Tibial nerve (tissue), 4 donors: ENCODE measurements at places on chromosomes 16 and 17.

- peak; percentile 46 for DNase-seq
- peaks cover 100% of the 10 kb centered on the region for H3K4me1 ChIP-seq
- H3K4me3 ChIP-seq, result no peak overlapping the region
- no peaks in the 10 kb centered on the region for H3K27me3 ChIP-seq
These were observed 23.1 kb downstream of the CDC42EP4 start for GRCh38 chr17:73288534-73289302.

- no peaks in the 10 kb centered on the region for H3K27me3 ChIP-seq
- peaks cover 98% of the 10 kb centered on the region for H3K36me3 ChIP-seq
- H3K4me1 ChIP-seq, result no peaks in the 10 kb centered on the region
These were observed 10.2 kb upstream of the STRADA start for GRCh38 chr17:63751806-63752205.

DNA sequence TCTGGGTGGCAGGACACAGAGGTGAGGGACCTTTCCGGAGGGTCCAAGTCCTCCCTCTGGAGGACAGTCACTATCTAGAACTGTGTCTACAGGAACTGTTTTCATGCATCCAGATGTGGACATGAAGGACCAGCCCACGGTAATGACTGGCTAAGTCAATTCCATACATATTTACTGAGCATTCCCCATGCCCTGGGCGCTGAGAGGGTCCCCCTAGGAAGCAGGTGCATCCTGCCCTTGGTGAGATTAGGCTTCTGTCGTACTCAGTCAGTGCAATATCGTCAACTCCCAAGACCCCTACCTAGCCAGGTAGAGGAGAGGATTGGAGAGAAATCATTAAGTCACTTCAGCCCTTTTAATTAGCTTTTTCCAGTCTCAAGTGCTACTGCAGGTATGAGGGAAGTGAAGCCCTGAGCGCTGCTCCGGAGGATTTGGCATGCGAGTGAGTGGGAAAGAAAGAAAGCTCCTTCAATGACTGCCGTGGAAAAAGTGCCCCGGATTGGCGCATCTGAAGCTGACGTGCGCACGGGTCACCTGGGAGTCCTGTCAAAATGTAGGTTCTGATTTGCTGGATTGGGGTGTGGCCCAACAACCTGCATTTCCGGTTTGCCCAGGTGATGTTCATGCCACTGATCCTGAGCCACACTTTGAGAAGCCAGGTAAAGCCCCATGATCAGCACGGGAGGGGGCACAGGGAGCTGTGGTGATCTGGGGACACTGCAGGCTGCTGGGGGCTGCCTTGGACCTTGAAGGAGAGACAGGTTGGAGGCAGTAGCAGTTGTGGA is 367.4 kb upstream of the TNRC6C start:
- H3K4me1 ChIP-seq, result no peaks in the 10 kb centered on the region
- no peaks in the 10 kb centered on the region for H3K36me3 ChIP-seq
- DNase-seq, result no peak
- no peak overlapping the region for H3K27ac ChIP-seq
- H3K27me3 ChIP-seq, result no peaks in the 10 kb centered on the region
- H3K4me3 ChIP-seq, result no peak overlapping the region

DNA sequence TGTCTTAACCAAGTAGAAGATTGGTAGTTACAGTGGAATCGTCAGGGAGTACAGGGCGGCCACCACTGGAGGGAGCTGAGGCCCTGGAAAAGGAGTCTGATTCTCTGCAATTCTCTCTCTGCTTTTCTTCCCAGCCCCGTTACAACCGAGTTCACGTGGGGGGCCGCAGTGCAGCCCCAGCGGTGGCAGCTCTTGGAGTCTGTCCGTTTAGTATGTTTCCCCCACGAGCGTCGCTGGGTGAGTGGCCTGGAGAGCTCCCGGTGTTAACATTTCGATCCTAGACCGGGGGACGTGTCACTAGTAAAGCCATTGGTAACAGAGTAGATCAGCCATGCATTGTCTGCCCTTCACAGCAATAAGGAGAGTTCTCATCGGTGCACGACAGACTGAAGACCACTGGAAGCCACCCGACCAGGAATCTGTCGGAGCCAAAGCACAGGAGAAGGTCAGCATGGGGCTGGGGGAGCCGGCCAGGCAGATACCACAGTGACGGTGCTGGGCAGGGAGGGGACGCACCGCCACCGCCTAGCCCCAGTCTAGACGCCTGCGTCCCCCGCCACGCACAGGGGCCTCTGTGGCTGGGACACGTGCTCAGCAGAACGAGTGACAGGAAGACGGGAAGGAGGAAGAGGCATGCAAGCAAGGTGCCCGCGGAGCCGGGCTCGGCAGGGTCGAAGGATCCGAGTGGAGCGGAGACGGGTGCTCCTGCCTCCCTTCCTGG is 15.7 kb downstream of the SLC16A3 start:
- H3K36me3 ChIP-seq, result peaks cover 4% of the 10 kb centered on the region
- no peaks in the 10 kb centered on the region for H3K27me3 ChIP-seq
- no peak for DNase-seq
- H3K27ac ChIP-seq, result no peak overlapping the region

DNA sequence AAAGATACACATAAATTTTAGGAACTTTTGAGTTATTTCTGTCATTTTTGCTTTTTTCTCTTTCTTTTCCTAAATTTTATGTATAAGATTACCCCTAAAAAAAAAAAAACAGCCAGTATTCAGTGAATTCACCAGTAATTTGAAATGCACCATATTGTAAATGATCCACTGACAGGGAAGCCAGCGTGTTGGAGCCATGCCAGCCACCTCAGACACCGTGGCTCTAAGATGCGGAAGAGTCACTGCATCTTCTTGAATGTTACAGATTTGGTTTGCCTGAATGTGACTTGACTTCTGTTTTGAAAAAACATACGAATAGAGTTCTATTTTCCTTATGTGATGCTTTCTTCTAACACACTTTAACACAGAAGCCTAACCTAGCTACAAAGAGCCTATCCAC is 37.4 kb downstream of the CLUAP1 start:
- H3K36me3 ChIP-seq, result no peaks in the 10 kb centered on the region
- DNase-seq, result no peak
- H3K4me3 ChIP-seq, result no peak overlapping the region
- no peaks in the 10 kb centered on the region for H3K27me3 ChIP-seq
- no peaks in the 10 kb centered on the region for H3K4me1 ChIP-seq

GRCh38 chr17:83100220-83100852 is 20.9 kb downstream of the METRNL start:
- H3K27me3 ChIP-seq, result no peaks in the 10 kb centered on the region
- no peak for DNase-seq
- peaks cover 2% of the 10 kb centered on the region for H3K36me3 ChIP-seq
- H3K4me1 ChIP-seq, result no peaks in the 10 kb centered on the region
- H3K4me3 ChIP-seq, result no peak overlapping the region
- peak overlapping the region; percentile 84 for H3K27ac ChIP-seq

DNA sequence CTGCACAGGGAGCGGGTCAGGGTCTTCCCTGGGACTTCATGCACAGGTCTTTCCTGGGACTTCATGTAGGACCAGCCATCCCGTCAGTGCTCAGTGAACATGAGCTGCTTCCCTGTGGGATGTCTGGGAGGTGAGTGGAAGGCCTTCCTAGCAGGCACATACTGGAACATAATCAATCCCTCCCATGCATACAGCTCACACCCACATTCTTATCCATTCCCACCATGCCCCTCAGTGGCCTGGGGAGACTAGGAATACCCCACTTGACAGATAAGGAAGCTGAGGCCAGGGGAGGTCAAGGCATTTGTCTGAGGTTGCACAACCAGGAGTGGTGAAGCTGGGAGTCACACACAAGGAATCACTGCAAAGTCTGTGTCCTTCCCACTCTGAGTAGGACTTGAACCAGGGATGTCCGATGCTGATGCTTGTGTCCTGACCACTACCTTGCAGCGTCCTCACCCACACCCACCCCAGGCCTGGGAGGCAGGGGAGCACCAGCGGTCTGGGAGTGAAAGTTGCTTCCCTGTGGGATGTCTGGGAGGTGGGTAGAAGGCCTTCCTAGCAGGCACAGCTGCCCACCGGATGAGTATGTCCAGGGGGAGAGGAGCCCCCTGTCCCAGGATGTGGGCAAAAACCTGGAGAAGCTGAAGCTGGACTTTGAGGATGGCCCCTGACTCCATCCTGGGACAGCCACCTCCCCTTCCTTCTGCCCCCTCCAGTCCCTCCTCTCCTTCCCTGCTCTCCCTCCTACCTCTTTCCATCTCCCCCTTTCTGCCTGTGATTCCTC is 1.0 kb upstream of the NLRC5 start:
- no peaks in the 10 kb centered on the region for H3K27me3 ChIP-seq
- peak overlapping the region; percentile 93 for H3K27ac ChIP-seq
- H3K4me1 ChIP-seq, result no peaks in the 10 kb centered on the region
- DNase-seq, result no peak
- no peaks in the 10 kb centered on the region for H3K36me3 ChIP-seq

DNA sequence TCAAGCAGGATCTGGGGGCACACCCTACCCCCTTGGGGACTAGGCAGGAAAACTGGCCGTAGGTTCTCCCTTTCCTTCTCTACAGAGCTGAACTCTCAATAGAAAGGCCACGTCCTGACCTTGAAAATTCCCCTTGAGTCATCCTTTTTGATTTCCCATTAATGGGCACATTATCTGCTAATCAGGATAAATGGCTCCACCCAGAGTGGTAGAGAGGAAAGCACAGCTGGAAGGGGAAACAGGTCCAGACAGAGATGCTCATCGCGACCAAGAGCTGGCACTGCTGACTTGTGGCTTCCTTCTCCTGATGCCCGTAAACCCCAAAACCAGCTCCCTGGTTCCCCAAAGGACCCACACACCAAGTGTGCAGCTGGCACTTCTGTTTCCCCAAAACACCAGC is 206.5 kb upstream of the CDH5 start:
- H3K27ac ChIP-seq, result no peak overlapping the region
- no peak overlapping the region for H3K4me3 ChIP-seq
- peaks cover 8% of the 10 kb centered on the region for H3K4me1 ChIP-seq
- no peak for DNase-seq
- no peaks in the 10 kb centered on the region for H3K27me3 ChIP-seq
- no peaks in the 10 kb centered on the region for H3K36me3 ChIP-seq

DNA sequence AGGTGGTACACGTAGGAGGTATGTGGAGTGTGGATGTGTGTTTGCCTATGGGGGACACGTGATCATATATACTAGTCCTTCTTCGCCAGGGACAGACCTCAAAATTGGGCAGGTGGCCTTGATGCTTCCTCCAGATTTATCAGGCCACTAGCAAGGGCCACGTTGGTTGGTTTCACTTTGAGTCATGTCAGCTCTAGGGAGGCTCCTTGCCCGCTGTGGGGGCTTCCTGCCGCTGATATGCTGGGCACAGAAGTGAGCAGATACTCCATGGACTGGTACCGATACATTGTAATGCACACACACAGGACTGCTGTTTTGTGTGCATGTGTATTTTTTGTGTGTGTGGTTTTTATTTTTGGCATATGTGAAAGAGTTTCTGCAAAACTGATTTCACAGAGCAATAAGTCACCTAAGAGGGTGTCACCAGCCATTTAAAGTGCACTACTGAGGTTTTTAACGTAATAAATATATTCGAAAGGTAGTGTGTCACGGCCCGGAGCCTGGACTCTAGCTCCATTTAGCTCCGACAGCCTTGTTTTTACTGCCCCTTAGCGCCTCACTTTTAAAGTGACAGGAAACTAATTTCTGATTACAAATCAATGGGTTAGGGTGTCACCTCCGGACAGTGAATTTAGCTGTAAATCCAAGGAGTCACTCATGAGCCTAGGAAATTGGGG is 605.5 kb upstream of the SALL1 start:
- no peak overlapping the region for H3K27ac ChIP-seq
- no peak overlapping the region for H3K4me3 ChIP-seq
- DNase-seq, result no peak
- no peaks in the 10 kb centered on the region for H3K36me3 ChIP-seq

DNA sequence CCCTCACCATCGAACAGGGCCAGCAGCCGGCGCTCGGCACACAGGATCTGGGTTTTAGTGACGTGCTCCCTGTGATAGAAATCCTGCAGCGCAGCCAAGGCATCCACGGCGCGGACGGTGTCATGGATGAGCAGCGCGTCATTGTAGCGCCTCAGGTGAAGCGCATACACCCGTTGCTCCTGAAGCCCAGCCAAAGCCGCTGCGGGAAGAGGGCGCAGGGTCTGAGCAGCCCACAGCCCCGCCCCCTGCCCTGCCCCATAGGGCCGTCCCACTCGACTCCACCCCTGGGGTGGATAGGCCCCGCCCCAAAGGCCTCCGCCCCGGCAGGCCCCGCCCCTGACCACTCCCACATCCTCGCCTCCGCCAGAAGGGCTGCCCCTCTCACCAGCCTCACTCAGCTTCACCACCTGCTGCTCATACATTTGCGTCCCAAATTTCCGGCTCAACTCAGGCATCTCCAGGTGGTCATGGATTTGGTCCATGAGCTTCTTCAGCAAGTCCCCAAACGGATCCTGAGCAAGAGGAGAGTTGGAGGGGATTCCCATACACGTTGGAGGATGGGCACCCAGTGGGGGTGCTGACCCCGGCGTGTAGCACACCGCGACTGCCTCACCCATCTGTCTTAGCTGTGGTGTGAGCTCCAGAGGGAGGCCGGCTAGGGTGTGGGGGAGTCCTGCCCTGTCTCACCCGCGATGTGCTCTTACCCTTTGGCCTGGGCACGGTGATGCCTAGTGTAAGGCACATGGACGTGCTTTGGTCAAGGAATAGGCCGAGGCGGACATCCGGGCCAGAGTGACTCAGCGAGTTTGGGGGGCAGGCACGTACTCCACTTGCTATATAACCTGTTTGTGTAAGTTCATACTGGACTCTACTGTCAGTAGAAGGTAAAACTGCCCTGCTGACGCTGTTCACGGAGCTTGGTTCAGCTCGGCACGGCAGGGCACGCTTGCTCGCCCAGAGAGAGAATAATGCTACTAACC is 4.6 kb downstream of the DHX58 start:
- H3K27ac ChIP-seq, result no peak overlapping the region
- no peak for DNase-seq
- H3K4me1 ChIP-seq, result peaks cover 15% of the 10 kb centered on the region
- H3K36me3 ChIP-seq, result no peaks in the 10 kb centered on the region
- no peaks in the 10 kb centered on the region for H3K27me3 ChIP-seq
- peak overlapping the region; percentile 30 for H3K4me3 ChIP-seq

DNA sequence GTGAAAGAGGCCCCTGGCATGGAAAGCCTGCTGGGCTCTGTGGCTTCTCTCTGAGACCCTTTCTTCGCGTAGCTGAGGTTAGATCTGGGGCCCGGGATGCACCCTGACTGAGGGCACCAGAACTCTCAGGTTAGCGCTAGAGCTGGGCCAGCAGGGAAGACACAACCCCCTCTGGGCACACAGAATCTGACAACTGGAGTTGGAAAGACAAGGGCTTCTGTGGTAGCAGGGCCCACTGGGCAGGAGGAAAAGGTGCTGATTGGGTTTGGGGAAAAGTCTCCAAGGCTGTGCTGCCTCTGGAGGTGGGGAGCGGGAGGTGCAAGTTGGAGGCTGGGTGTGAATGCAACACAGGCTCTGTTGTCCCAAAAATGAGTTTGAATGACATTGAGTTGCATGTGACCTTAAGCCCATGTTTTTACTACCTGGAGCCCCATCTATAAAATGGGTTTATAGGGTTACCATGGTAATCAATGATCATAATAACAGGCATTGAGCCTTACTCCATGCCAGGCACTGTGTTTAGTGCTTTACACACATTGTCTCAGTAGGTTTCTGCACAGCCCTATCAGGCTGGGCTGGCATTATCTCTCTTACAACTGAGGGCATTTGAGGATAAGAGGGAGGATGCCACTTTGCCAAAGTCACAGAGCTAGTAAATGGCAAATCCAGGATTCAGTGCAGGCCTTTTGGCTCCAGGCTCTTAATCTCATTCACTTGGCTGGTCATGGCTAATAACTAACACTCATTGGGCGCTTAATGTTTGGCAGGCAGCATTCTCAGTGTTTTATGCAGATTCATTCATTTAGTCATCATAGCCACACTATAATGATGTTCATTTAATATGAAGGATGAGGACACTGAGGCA is 9.5 kb upstream of the IGFBP4 start:
- H3K4me3 ChIP-seq, result no peak overlapping the region
- no peaks in the 10 kb centered on the region for H3K4me1 ChIP-seq
- no peak for DNase-seq
- peak overlapping the region; percentile 74 for H3K27ac ChIP-seq
- no peaks in the 10 kb centered on the region for H3K36me3 ChIP-seq
- H3K27me3 ChIP-seq, result no peaks in the 10 kb centered on the region
